ENCODE measurements at places on chromosomes 6 and 20.
A peak's percentile ranks its signal among the peaks of the same experiment; 100 is the strongest.

DNA sequence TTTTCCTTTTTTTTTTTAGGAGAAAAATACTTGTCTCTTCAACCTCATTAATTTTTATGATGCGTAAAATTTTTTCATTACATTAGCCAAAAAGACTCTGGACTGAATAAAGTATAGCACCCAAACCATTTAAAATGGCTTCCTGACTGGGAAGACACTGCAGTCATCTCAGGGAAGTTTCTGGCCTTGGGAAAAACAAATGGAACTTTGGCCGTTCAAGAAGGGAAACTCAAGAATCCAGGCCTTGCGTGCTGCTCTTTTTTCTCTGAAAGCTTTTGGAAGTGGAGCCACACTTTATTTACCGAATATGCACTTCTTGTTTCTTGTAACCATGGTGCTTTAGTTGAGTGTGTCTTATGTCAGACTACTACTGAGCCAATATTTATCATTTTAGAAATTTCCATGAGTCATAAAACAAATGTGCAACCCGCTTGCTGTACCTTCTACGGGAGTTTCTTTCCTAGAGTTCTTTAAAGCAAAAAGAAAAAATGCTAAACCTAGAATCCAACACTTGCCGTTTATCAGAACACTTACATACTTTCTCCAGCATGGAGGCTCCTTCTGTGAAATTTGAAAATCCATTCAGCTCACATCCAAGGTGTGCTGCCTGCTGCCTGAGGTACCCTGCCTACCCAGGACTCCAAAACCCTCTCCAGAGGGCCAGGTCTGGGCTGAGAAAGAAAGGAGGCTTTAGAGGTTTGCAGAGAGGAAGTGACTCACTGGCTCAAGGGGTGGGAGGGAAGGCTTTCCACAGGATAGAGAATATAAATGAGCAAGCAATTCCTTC is 11.5 kb upstream of the DSTN start:
- DNase-seq = no peak

DNA sequence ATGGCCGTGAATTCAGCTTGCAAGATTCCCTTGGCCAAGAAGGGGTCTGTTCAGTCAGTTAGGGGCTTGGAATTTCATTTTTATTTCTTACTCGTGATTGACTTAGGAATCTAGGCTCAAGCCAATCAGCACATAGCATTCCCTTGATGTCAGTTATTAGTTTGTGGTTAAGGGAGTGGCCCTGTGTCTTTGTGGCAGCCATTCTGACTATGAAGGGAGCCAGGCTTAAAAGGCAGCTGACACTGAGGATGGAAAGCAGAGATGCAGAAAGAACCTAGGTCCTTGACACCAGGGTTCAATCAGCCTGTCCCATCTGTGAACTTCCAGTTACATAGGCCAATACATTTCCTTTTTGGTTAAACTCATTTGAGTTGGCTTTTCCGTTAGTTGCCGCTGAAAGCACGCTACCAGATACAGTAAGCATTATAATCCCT is 48.1 kb downstream of the MCUR1 start:
- no peak for DNase-seq

DNA sequence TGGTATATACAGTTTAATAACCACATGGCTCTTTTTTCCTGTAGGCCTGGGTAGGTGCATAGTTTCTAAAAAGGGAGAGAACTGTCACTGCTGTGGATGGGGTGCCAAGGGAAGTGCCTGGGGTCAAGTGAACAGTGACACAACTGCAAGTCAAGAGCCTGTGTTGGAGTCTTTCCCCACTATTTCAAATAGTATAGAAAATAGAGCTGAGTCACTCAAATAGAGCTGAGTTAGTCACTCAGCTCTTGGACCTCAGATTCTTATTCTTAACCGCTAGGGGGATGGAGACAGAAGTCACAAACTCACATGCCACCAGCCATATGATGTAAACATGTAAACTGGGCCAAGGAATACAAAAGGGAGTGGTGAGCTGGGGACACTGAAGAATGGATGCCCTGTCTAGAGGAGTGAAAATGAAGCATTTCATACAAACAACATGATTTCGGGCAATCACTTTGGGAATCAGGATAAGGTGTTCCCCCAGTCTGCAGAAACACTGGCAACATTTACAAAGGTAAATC is 2.1 kb downstream of the NQO2 start:
- DNase-seq = peak; percentile 74

DNA sequence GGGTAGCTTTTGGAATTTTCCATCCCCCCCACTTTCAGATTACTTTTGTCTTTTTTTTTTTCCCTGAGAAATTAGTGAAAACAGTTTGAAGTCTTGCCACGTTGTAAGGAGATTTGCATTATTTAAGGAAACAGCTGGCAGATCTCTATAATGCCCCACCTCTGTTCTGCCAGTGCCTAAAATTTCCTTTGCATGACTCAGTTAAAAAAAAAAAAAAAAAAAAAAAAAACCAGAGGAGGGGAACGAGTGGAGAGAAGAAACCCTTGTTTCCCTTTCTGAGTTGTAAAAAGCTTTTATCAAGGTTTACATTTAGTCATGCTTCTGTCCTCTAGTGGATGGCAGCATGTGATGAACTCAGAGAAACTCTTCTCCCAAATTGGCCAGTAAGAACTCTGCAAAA is 33.5 kb downstream of the CARMIL1 start:
- no peak for DNase-seq

- no peak for DNase-seq
Measured at GRCh38 chr20:36234771-36235320, 1.4 kb upstream of the AAR2 start.

- no peak for DNase-seq
Measured at GRCh38 chr6:5089481-5090438, 4.6 kb downstream of the PPP1R3G start.

- no peak for DNase-seq
Measured at GRCh38 chr6:24908650-24909035, 27.1 kb downstream of the RIPOR2 start.

Measured in GM13977 (cell line).